ENCODE measurements at places on chromosomes 7 and 10.

- no peak for DNase-seq
These were observed 844 bp downstream of the XPNPEP1 start for GRCh38 chr10:109922358-109922975.

DNA sequence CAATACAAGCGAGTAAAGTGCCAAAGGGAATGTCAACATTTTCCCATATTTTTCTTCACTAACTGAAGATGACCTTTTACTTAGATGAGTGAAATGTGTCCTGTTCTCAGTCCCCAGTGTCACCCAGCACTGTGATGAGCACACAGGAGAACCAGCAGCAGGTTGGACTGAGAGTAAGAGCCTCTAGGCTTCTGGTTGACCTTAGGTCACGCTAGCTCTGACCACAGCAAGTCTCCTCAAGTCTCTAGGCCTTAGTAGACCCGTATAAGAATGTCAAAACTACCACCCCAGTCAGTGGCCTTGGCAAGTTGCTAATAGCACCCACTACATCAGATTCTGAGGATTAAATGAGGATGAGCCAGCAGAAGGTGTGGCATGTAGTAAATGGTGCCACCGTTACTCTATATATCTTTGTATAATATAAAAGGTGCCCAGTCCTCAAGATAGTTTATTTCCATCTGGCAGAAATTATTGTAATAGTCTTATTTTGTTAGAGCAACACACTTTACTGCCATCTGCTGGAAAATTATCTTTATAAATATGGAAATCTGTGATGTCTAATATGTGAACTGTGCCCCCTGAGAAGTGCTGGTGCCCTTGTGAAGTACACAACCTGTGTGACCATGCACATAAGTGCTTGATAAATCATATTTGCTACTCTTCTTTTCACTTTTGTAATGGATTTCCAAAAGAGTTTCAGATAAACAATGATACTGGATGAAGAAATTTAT is 75.7 kb downstream of the SPAG6 start:
- no peak for DNase-seq

GRCh38 chr10:109913306-109913892 is 9.9 kb downstream of the XPNPEP1 start:
- DNase-seq = no peak

DNA sequence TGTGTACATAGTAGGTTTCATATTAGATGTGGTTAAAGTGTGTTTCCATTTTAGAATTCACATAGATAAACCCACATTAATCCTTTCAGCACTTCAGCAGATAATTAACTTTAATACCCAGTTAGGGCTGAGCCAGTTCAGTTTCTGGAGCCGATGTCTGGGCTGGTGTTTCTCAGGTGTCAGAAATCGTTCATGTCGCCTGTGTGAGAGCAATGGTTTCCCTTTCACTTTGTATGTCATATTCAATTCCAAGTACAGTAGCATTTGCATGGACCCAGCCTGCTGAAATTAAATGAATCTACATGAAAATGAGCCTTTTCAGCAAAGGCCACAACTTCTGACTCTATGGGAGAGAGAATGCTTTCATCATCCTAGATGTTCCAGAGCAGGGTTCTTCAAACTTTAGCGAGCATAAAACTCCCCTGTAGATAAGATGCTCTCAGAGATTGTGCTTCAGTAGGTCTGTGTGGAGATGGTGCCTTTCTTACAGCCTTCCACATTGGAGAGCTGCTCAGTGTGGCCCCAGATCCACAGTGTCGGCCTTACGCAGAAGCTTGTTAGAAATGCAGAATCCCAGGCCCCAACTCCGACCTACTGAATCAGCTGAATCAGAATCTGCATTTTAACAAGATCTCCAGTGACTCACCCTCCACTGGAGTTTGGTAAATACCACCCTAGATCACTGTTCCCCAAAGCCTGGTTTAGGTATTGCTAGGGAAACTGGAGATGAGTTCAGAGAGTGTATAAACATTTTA is 19.6 kb downstream of the WIPF3 start:
- no peak for DNase-seq

GRCh38 chr7:37071124-37071523 is 346.8 kb upstream of the AOAH start:
- DNase-seq = no peak

DNA sequence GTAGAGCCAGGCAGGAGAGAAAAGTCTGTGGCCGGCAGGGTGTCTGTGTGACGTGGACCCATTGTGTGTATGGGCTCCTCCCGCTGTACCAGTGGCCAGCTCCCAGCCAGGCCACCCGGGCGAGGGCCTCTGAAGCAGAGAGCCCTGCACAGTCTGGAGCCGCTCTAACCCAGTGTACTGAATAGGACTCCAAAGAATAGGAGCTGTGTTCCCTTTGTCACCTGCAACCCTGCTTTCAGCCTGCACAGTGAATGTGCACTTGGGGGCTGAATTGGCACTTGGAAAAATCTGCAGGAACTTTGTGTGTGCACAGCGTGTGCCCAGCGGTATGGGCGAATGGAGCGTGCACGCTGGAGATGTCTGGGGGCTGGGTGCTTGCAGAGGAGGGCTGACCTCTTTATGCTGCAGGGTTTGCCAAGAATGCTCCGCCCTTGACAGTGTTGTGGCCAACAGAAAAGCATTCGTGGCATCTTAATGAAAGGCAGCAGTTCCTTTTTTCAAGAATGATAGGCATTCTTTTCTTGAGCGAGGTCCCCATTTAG is 216.2 kb downstream of the AUTS2 start:
- no peak for DNase-seq

GRCh38 chr10:123678376-123678775 is 12.2 kb downstream of the GPR26 start:
- no peak for DNase-seq

DNA sequence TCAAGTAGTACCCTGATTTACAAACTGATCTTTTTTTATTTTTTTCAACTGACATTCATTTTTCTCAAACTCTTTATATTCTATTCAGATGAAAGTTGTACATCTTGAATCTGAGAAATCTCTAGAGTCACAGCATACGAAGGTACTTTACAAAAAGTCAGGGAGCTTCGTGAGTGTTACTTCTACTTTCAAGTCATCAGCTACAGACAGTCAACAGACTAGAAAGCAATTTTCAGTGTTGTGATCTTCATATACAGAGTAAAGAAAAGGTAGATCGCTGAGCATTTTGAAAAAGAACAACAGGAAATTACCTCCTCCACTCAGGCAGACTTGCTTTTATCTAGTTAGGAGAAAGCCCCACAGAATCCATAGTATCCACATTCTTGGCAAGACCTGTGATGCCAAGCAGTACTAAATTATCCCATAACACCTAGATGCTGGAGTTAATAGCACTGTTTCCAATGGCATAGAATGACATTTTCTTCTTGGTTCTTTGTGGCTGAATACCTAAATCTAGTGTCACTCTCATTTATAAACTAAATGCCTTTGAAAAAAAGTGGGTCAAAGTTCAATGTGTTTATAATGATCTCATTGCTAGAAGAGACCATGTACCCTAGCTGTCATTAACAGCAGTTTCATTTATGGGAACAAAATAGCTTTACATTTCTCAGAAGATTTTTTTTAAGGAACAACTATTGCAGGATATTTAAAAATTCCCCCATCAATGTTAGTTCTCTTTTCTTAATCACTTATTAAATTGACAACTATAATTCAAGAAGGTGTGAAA is 12.0 kb upstream of the ZNF800 start:
- DNase-seq = no peak
